ENCODE measurements at places on chromosomes 12 and 14.

GRCh38 chr14:26191123-26191522 is 406.7 kb downstream of the NOVA1 start:
- no peak for DNase-seq

GRCh38 chr12:32568228-32568627 is 110.9 kb upstream of the DNM1L start:
- no peak for DNase-seq

DNA sequence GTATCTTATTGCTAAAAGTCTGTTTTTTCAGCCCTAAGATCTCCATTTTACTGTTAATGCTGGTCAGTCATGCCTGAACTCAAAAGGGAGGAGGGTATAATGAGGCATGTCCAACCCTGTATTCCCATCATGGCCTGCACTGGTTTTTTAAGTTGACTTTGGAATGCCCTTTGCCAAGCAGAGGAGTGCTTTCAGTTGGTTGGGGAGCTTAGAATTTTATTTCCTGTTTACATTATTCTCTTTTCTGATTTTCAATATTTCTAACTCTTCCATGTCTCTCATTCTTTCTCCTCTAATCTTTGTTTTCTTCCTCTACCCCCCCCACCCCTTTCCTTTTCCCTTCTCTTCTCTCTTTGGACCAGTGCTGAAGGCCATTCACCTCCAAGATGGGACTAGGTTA is 4.9 kb upstream of the DHRS2 start:
- DNase-seq = no peak

- no peak for DNase-seq
Observed at GRCh38 chr12:115968211-115968610, 309.3 kb downstream of the MED13L start.

- DNase-seq = no peak
Observed at GRCh38 chr14:105842105-105842504, 315.7 kb downstream of the TMEM121 start.

GRCh38 chr12:50637870-50638481 is 125.9 kb upstream of the ATF1 start:
- DNase-seq = no peak

GRCh38 chr14:24990050-24990449 is 59.9 kb downstream of the STXBP6 start:
- DNase-seq = no peak
